ELF-1 (cell line): ENCODE measurements at places on chromosomes 2 and 18.

DNA sequence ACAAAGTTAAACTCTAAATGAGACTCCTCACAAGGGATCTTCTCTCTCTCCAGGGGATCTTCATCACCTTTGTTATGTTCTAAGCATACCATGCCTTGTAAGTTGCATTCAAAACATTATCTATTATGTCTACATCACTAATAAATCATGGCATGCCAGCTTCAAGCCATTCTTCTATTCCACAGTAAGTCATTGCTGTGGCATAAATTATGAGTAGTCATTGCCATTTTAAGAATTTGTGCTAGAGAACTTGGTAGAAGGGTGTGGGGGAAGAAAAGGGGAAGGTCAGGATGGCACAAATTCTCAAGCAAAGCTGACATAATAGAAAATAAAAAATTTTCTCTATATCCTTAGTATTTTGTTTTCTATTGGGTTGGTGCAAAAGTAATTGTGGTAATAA lies 33.5 kb downstream of the BARD1 start:
- DNase-seq = no peak

- DNase-seq = no peak
Measured at GRCh38 chr2:209721497-209721896, 50.1 kb upstream of the UNC80 start.

GRCh38 chr2:75494137-75494769 lies 66.5 kb downstream of the EVA1A start:
- no peak for DNase-seq

DNA sequence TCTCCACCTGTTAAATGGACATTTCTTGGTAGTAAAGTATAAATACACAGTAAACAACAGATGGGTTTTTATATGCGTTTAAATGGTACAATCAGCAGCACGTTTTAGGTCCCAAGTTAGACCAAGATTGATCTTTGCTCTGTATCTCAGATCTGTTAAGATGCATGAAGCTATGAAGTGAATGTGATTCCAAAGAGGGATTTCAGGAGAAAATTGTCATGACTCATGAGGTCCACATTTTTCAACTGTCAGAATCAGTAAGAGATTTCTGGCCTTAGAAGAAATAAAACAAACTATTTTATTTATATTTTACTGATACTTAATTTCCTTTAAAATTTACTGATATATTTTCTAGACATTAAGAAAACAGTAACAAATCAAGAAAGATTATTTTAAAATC lies 142.7 kb downstream of the EML6 start:
- DNase-seq = no peak
